ENCODE measurements at places on chromosomes 4 and X. TPM values are rescaled to one million over a fixed set of nuclear protein-coding genes. Genes with fewer than 3 reads are reported as not detected.
A peak's percentile ranks its signal among the peaks of the same experiment; 100 is the strongest.

DNA sequence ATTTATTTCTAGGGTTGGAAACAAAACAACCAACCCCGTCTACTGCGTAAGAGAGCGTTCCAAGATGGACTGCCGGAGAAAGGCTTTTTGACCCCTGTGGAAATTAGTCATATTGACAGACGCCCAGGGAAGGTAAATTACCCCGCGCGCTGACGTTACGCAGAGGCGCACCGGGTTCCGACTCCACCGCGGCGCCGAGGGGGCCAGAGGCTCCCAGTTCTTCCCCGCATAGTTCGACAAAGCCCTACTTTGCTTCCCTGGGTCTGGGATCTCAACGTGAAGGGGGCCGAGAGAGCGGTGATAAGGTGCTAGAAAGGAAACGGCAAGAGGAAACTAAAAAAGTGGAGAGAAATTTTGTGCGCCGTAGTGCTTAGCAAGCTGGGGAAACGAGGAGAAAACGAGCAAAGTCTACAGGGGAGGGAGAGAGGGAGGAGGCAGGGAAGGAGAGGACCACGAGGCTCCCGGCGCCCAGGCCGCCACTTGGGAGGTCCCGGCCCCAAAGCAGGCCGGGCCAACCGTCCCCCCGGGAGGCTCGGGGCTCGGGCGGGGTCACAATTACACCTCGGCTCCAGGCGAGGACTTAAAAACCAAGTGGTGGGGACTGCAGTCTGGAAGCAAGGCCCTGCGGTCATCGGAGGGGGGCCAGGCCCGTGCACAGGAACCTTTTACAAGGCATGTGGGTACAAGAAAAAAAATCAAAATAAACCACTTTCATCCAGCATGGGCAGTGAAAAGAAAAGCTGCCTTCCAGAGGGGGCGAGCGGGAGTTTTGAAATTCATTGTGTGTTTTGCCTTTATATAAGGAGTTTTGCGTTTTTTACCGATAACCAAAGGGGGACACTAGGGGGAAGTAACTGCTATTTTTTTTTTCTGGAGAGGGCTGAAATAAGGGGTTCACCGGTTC lies 13.2 kb downstream of the HAND2 start:
- peaks cover 5% of the 10 kb centered on the region for H3K4me1 ChIP-seq
- no peaks in the 10 kb centered on the region for H3K36me3 ChIP-seq
- H3K4me3 ChIP-seq, result peak overlapping the region; percentile 17
- no peaks in the 10 kb centered on the region for H3K27me3 ChIP-seq
- DNase-seq, result no peak
- peak overlapping the region; percentile 96 for H3K27ac ChIP-seq

DNA sequence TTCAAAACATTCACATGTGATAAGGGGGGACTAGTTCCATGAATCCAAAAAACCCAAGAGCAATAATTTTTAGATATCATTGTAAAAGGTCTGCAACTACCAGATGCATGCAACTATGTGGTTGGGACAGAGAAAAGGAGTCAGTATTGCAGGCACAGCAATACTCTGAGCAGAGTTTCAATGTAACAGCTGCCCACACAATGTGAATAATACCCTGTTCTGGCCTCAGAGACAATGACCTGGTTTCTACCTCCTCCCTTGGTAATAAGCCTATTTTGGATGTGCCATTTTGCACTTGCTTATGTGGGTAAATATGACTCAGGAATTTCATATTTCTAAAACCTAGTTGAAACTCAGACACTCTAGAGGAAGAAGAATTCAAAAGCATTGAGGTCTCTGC lies 194.8 kb upstream of the RASGEF1B start:
- no peaks in the 10 kb centered on the region for H3K27me3 ChIP-seq
- no peaks in the 10 kb centered on the region for H3K4me1 ChIP-seq
- H3K4me3 ChIP-seq, result no peak overlapping the region
- DNase-seq, result no peak
- H3K36me3 ChIP-seq, result no peaks in the 10 kb centered on the region
- H3K27ac ChIP-seq, result no peak overlapping the region

- DNase-seq, result no peak
- no peaks in the 10 kb centered on the region for H3K27me3 ChIP-seq
These were observed 189.6 kb downstream of the FRMPD4 start for GRCh38 chrX:12327836-12328235.

- no peak overlapping the region for H3K27ac ChIP-seq
- no peaks in the 10 kb centered on the region for H3K4me1 ChIP-seq
- no peak overlapping the region for H3K4me3 ChIP-seq
- DNase-seq, result no peak
- no peaks in the 10 kb centered on the region for H3K36me3 ChIP-seq
These were observed 12.4 kb downstream of the ZFP92 start for GRCh38 chrX:153423652-153424051.

DNA sequence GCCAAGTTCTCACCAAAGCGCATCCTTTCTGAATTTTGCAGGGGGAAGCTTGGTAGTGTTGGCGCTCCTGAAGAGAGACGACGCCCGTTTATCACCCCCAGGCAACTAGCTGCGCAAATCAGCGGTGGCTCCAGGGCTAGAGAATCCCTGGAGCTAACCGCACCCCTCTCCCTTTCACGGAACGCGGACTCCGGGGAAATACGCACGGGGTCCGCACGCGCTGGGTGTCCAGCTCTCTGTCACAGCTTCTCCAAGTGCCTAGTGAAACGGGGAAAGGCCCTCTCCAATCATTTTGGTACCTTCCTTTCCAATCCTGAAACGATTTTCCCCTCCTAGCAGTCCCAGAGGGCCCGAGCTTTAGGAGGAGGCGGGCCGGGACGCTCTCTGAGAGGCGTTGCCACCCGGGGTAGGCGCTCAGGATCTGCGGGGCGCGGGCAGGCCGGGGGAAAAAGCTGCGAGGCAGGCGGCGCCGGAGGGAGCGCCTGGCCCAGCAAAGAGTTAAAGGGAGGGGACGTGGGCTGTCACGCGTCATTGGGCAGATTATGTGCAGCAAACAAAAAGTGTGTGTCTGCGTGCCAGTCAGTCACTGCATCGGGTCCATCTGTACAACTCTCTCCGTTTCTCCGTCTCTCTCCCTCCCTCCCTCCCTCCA lies at the start of gene PRDM8:
TSS of gene PRDM8 (plus strand) at position 582 of the 652 bp plus-strand sequence. CDS start 2,578 bp downstream, outside the sequence.
- H3K27ac ChIP-seq, result no peak within 1 kb of the TSS
- peaks cover 19% of the 10 kb centered on the region for H3K4me1 ChIP-seq
- H3K27me3 ChIP-seq, result peaks cover 73% of the 10 kb centered on the region
- peak within 1 kb of the TSS; percentile 46 for H3K4me3 ChIP-seq
- no peak for DNase-seq

- H3K4me1 ChIP-seq, result no peaks in the 10 kb centered on the region
- H3K4me3 ChIP-seq, result no peak overlapping the region
- no peaks in the 10 kb centered on the region for H3K27me3 ChIP-seq
- no peaks in the 10 kb centered on the region for H3K36me3 ChIP-seq
- no peak overlapping the region for H3K27ac ChIP-seq
- no peak for DNase-seq
These were observed 38.7 kb downstream of the DCHS2 start for GRCh38 chr4:154452798-154453346.

DNA sequence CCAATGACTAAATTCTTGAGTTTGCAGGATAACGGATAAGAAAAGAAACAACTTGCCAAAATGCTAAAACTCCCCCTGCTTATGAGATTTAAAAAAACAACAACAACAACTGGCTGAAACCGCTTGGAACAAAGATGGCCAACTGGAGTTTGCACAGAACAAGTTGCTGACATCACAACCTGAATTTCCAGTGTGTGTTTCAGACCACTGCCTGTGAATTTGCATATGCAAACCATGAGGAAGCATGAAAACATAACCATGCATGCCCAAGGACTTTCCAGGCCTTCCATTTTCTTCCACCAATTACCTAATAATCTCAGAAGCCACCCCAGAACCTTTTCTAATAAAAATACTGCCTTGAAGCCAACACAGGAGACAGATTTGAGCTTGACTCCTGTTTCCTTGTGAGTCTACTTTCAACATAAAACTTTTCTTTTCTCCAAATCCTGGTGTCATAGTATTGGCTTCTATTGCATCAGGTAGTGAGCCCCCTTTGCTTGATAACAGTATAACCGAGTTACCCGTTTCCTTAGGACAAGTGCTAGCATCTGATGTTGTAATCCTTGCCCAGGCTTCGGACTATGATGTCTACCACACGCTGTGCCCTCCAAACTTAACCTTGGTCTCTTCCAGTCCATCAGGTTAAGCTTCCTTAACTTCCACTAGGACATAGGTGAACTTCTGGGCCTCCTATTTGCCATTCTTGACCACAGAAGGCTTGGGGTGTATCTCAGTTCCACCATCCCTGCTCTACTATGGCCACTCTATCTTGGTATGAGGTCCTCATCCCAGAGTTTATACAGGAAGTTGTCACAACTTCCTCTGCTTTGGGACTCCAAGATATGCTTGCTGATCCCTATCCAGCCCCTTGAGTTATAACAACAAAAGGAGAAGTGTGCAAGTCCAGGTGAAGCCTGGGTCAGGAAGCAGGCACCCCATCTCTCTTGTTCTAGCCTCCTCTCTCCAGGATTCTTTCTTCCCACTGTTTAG lies 385.5 kb upstream of the INTU start:
- H3K4me3 ChIP-seq, result no peak overlapping the region
- no peaks in the 10 kb centered on the region for H3K36me3 ChIP-seq

DNA sequence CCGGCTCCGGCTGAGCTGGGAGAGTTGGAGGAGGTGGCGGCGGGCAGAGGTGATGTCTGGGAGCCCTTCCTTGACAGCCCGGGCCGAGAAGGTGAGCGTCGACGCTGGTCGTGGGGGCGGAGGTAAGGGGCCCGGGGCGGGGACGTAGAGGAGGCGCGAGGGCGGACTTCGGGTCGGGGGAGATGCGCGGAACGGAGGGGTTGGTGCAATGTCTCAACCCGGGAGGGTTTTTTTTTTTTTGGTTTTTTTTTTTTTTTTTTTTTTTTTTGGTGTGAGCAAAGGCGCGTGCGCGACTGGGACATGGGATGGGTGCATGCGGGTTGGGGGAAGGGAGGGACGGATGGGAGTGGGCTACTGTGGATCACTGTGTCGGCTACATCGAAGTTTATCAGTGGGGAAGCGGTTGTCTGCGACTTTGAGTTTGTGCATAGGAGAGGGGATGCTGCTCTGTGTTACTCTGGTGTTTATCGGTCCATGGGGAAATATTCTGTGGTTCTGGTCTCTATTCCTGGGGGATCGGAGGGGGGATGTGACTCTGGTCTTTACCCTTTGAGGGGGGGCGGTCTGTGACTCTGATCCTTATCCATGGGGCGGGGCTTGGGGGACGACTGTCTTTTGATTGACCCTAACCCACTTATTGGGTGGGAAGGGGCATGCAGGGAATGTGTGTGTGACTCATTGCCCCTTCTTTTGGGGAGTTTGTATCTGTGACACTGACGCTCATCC lies 537 bp downstream of the RBM10 start:
- H3K4me1 ChIP-seq, result no peaks in the 10 kb centered on the region
- DNase-seq, result no peak
- H3K27me3 ChIP-seq, result no peaks in the 10 kb centered on the region
- H3K4me3 ChIP-seq, result peak overlapping the region; percentile 84

DNA sequence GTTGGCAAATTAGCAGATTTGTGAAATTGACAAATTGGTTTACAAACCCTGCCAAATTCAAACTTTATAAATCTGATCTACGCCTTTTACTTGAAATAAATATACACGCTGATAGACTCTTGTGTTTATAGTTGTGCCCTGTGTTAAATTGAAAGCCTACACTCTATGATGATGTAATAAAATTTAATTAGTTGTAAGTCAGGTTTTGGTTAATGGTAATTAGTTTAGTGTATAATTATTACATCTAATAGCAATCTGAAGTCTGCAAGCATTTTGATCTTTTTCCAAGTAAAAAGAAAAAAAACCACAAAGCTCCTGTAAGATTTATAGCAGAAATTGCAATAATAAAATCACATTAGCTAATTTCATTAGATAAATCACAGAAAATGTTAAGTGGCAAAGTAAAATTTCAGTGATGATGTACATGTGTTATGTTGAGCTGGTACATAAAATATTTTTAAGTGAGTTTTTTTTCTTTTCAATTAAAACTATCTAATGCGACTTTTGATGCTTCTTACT lies 72.7 kb upstream of the TENM3 start:
- no peak for DNase-seq
- H3K4me3 ChIP-seq, result no peak overlapping the region
- no peaks in the 10 kb centered on the region for H3K36me3 ChIP-seq
- no peak overlapping the region for H3K27ac ChIP-seq
- H3K4me1 ChIP-seq, result no peaks in the 10 kb centered on the region

DNA sequence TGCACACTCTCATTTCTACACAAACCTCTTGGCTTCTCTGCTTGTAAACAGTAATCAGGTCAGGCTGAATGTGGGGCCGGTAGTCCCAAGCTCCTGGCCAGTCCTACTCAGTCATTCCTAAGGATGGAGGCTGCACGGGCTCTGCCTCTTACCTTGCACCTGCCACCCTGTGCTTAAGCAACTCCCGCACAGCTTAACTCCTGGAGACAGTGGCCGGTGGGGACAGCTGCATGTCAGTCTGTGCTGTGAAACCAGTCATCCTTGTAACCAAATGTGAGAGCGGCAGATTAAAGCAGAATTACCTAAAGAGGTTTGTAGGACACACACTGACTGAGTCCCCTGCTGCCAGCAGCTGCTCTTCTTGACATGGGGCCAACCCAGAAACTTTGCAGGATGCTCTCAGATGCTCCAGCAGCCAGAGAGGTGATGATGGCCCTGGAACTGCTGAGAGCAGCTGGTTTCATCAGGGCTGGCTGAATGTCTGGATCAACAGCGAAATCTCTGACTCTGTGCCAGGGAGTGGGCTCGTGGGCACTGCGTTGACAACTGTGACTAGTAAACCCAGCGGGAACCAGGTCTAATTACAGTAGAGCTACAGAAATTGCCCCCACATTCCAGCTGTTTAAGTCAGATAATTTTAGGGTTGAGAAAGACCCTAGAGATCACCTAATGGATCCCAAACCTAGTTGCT lies 123.7 kb downstream of the ANAPC4 start:
- H3K4me1 ChIP-seq, result no peaks in the 10 kb centered on the region
- H3K36me3 ChIP-seq, result no peaks in the 10 kb centered on the region
- no peak overlapping the region for H3K27ac ChIP-seq
- H3K4me3 ChIP-seq, result no peak overlapping the region
- H3K27me3 ChIP-seq, result no peaks in the 10 kb centered on the region

- H3K27me3 ChIP-seq, result no peaks in the 10 kb centered on the region
- H3K4me3 ChIP-seq, result no peak overlapping the region
- no peaks in the 10 kb centered on the region for H3K4me1 ChIP-seq
- H3K27ac ChIP-seq, result no peak overlapping the region
These were observed 68.3 kb downstream of the FMR1NB start for GRCh38 chrX:148049441-148049840.

DNA sequence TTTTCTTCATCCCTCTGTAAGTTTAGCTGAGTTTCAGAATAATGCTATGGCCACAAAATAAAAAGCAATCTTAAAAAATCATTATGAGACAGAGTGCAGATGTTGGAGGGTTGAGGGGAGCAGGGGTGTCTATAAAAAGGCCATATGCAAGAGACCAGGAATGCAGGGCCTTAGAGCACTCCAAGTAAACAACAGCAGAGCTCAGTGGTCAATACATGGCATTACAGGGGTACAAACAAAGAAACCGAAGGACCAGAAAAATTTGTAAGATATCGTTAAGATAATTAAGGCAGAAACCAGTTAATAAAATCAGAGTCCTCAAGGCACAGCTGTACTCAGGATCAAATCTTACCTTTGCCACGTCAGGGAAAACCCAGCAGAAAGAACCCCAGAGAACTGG lies 28.4 kb upstream of the NDST3 start:
- H3K4me3 ChIP-seq, result no peak overlapping the region
- no peaks in the 10 kb centered on the region for H3K27me3 ChIP-seq
- no peaks in the 10 kb centered on the region for H3K36me3 ChIP-seq
- DNase-seq, result no peak
- H3K27ac ChIP-seq, result no peak overlapping the region
- H3K4me1 ChIP-seq, result no peaks in the 10 kb centered on the region

RBMXL3 gene
- polyA plus RNA-seq, result not detected

PROM1 gene
- 1.5 TPM for polyA plus RNA-seq

HTN3 gene
- polyA plus RNA-seq, result not detected

CXorf49 gene
- polyA plus RNA-seq, result not detected

DGAT2L6 gene
- polyA plus RNA-seq, result not detected

Data from heart left ventricle (tissue), 16 donors.